ENCODE measurements at places on chromosomes 5 and 9.

DNA sequence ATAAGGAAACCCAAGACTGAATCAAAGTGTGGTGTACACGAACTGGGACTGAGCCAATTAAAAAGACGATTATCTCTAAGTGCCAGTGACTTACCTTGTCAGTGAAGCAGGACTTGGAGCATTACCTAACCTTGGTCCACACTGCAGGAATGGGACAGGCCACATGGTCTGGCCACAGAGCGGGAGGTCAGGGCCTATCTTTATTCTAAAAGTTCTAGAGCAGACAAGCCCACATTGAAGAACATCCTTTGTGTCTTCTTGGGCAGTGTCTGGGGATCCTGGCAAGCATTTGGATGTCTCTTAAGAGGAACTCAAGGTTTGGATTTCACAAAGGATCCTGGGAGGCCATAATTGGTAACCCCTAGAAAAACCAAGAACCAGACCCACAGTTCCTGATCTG is 16.5 kb downstream of the SPRY4 start:
- no peak for DNase-seq

- no peak for DNase-seq
Observed at GRCh38 chr5:123455640-123456039, 32.4 kb upstream of the CEP120 start.

- no peak for DNase-seq
Observed at GRCh38 chr5:156914371-156914737, 48.7 kb downstream of the TIMD4 start.

GRCh38 chr5:168472329-168472728 is 13.9 kb upstream of the RARS1 start:
- DNase-seq = no peak

- DNase-seq = no peak
Observed at GRCh38 chr5:51395666-51396356, 12.6 kb downstream of the ISL1 start.

DNA sequence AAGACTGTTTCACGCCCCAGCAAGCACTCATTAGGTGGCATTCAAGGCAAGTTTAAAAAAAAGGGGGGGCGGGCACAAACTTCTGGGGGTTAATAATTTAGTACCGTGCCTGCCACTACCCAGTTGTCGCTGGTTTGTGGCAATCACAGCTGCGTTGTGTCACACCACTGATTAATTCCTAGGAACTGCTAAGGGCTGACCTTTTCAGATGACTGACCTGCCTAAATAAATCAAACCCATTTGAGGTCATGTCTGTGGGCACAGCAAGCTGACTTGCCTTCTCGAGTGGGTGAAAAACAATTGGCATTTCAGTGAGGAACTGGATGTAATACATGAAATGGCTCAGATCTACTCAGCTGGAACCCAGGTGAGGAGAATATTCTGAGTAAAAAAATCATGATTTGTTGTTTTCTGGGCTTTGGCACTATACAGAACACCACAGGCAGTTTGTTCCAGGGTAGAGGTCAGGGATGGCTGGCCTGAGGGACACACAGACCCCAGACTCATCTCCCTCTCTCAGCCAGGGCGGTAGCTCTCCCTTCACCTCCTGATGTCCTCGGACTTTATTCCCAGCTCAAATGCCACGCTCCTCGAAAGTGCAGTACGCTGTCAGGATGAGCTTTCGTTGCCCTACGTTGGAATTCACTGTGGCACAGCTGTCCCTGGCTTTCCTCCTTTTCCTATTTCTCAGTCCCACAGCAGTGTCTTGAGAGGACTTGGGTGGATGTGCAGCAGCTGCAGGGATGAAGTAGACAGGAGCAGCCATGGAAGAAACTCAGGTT is 15.5 kb upstream of the MGAT1 start:
- DNase-seq = no peak

- no peak for DNase-seq
Observed at GRCh38 chr5:75536694-75537360, 25.1 kb downstream of the POLK start.
